ENCODE measurements at places on chromosomes 12 and 14.

- DNase-seq = no peak
Measured at GRCh38 chr12:19624491-19624890, 185.2 kb downstream of the AEBP2 start.

DNA sequence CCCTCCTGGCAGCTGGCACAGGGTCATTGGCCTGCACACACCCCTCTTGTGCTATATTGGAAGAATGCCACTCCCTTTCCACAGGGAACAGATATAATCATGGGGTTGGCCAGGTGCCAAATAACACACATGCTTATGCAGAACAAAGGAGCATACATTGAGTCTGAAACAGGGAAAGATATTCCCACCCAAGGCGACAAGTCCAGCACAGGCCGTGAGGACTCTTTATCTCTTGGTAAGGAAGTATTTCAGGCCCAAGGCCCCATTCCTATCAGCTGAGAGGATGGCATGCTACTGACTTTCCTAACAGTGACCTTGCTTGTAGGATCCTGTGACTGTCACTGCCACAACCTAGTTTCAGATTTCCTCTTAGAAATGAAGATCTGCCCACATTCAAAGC, 59.0 kb upstream of the STXBP6 start:
- no peak for DNase-seq

- no peak for DNase-seq
Measured at GRCh38 chr12:54038871-54039414, 6.1 kb downstream of the HOXC5 start.

DNA sequence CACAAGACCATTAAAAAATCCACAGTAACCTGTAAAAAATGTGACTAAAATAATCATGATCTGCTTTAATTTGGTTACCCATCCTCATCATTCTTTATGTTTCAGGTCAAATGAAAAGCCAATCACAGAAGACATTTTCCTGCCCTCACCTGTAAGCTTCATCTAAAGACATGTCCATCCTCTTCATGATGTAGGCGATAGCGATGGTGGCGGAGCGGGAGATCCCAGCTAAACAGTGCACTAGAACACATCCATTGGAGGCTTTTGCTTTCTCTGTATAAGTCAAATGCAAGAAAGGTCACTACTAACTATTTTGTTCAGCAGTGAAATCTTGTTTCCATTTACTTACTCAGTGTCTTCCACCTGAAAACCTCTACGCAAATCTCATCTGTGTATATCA, 82.6 kb downstream of the DUSP16 start:
- DNase-seq = no peak

- DNase-seq = no peak
Measured at GRCh38 chr14:60482743-60483142, 3.1 kb downstream of the C14orf39 start.

DNA sequence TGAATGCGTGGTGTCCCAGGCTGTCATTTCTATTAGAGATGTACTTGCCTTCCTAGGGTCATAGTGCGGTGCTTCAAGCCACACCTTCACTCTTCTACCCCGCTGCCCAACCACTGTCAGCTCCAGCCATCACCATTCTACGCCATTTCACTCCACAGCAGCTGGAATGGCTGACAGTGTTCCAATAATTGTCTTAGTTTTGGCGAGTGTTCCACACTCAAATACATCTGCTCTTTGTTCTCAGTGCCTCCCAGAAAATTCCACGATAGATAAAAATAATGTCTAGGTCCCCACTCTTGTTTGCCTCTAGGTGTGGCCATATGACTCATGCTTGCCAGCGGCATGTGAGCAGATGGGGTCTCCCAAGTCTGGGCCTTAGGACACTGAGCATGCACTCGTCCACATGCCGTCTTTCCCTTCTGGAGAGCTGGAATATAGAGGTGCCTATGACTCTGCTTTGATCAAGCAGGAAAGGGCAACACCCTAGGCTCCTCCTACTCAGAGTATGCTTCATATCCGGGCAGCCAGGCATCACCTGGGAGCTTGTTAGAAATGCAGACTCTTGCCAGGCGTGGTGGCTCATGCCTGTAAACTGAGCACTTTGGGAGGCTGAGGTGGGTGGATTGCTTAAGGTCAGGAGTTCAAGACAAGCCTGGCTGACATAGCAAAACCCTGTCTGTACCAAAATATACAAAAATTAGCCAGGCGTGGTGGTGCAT, 163.0 kb downstream of the BRMS1L start:
- no peak for DNase-seq

DNA sequence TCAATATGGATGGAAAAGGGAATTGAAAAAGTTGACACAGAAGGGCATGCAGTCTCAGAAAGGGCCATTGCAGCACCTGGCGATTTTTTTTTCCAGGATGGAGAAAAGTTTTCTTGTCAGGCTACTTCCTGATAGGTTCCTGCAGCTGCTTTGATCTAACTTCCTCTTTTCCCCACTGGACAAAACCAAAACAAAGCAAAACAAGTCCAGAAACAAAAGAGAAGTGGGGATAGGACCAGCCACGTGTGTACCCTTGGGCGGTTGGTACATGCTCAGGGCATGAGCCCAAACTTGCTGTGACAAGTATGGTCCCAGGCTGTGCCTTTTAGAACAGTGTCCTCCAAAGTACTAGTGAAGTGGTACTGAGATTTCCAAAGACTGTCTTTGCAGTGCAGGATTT, 89.8 kb downstream of the CHST11 start:
- DNase-seq = no peak

GRCh38 chr12:104748790-104749189, 209.3 kb downstream of the SLC41A2 start:
- no peak for DNase-seq

DNA sequence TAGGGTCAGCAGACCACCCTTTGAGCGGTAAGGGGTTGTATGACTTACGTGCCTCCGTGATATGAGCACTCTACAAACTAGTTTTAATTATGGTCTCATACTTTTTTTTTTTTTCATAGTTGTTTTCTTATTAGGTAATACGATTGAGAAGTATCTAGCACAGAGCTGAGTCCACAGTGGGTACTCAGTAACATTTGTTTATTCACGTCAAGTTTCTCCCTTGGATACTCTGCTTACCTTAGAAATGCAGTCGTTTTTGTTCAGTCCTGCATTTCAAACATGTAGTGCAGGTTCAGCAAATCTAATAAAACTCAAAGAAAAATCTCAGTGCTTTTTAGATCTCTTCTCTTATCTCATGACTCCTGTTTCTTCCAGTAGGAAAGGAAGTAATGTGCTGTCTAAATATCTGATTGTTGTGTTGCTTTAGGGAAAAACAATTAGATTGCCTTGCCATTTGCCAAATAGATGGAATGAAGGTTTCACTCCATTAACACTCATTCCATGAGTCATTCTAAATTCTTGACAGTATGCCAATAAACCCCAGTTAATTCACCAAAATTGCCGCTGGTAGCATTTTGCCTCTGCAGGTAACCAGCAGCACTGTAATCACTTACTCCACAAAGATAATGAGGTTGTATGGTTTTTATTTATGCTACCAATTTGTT, 118.9 kb downstream of the PTCSC3 start:
- DNase-seq = no peak

DNA sequence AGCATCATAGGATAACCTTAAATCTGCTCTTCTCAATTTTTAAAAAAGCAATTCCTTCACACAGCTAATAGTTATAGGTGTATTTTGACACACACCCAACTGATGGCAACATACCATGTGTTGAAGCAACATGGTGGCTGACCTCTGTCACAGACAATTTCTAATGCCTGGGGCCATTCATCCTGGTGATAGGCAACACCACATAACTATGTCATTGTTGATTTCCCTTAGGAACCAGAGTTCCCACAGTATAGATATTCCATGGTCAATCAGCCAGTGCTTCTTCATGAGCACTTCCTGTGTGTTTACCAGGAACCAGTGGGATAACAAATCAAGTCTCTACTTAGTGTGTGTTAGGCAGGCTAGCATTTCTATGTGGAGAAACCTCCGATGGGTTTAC, 88.3 kb downstream of the FIGNL2 start:
- DNase-seq = no peak

DNA sequence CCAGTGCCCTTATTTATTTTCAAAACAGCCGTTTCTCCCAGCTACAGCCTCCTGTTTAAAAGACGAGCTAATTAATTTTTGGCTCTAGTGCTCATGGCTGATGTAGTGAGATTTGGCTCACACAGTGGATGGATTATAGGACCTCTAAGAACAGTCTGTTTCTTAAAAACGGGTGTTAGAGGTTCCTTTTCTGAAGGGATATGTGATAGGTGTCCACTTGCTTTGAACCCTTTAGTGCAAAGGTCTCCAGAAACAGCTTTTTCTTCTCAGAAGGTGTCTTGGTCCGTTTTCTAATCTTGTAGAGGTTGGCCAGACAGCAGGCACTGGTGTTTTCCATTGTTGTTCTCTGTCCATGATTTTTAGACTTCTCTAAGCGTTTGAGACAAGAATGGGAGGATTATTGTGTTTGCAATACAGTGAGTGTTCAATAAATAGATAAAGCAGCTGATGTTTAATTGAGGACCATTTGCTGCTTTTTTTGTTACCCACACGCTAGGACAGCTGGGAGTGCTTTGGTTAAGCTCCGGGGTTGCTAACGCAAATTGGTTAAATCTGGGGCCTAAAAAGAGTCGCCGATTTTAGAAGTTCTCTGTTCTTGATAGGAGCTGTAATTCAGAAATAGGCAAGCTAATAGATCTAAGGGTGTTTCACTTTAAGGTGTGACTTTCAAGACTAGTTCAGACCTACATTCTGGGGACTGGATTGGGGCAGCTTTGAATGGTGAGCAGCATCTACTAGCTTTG, 1.0 kb downstream of the BORCS5 start:
- no peak for DNase-seq

- no peak for DNase-seq
Measured at GRCh38 chr12:122839907-122840554, 4.8 kb downstream of the HIP1R start.

DNA sequence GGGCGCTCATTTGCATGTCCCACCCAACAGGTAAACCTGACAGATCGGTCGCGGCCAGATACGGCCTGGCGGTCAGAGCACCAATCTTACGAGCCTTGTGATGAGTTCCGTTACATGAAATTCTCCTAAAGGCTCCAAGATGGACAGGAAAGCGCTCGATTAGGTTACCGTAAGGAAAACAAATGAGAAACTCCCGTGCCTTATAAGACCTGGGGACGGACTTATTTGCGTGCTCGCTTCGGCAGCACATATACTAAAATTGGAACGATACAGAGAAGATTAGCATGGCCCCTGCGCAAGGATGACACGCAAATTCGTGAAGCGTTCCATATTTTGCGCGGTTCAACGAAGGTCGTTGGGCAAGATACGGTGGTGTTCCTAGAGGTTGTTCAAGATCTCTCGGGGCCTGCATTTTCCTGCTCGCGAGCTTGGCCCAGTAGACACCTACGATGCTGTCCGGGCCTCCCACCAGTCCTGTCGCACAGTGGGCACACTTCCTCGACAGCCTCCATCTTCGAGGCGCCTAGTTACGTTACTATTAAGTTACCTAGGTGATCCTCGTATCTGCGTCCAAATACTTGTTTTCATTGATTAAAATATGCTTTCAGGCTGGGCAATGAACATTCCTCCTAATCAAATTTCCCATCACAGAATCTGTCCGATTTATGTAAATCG, at the start of gene RNU6-7:
TSS of gene RNU6-7 (plus strand) at position 230 of the 675 bp plus-strand sequence.
- DNase-seq = peak; percentile 32

All from activated CD4-positive, alpha-beta memory T cell treated with anti-CD3 and anti-CD28 coated beads, Interleukin-2, amount 10 ng/mL, durations not matched to agents 7 days and 5 days (primary cell).